Smooth muscle cell of bladder (primary cell): ENCODE measurements at places on chromosomes 4 and X. TPM values are rescaled to one million over a fixed set of nuclear protein-coding genes. Genes with fewer than 3 reads are reported as not detected.

PDGFC gene
- 21.6 and 31.6 TPM in 2 replicates for total RNA-seq

NPNT gene
- total RNA-seq: 0.09 TPM in 1 of 2 replicates, not detected in the other

FGF5 gene
- total RNA-seq: 2.1 and 2.3 TPM in 2 replicates

SYTL5 gene
- 0.28 and 0.57 TPM in 2 replicates for total RNA-seq

ALAS2 gene
- total RNA-seq: not detected in 2 replicates

AIFM1 gene
- total RNA-seq: 22.9 and 23.6 TPM in 2 replicates

LAS1L gene
- 16.1 and 16.5 TPM in 2 replicates for total RNA-seq

DRD5 gene
- not detected in 2 replicates for total RNA-seq

ADGRL3 gene
- total RNA-seq: 0.09 and 0.28 TPM in 2 replicates

RHOXF2B gene
- total RNA-seq: under 0.01 TPM in 1 of 2 replicates, not detected in the other

AVPR2 gene
- total RNA-seq: not detected in 2 replicates

TCEANC gene
- total RNA-seq: 3.6 and 4.2 TPM in 2 replicates

C4orf51 gene
- not detected in 2 replicates for total RNA-seq

PABPC1L2A gene
- not detected in 2 replicates for total RNA-seq

MAGEB10 gene
- total RNA-seq: not detected in 2 replicates

GABRA4 gene
- total RNA-seq: not detected in 2 replicates
